ENCODE measurements at places on chromosomes 1 and 21.

DNA sequence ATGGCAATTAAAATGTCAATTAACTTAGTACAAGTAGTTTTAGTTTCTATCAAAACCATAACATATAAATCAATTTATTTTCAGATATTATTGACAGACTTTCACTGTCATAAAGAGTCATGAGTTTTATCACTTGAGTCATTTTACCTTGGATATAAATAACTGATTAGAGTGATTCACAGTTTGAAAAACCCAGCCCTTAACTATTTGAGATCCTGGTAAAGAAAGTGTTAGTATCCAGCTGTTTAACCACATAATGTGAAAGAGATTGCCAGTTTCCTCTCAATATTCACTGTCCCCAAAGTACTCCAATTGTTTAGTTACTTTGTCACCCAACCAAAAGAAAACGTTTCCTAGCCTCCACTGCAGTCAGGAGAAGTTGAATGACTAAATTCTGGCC lies 91.3 kb downstream of the UCHL5 start:
- DNase-seq = no peak

- no peak for DNase-seq
Measured at GRCh38 chr1:17632541-17633184, 93.2 kb downstream of the ARHGEF10L start.

DNA sequence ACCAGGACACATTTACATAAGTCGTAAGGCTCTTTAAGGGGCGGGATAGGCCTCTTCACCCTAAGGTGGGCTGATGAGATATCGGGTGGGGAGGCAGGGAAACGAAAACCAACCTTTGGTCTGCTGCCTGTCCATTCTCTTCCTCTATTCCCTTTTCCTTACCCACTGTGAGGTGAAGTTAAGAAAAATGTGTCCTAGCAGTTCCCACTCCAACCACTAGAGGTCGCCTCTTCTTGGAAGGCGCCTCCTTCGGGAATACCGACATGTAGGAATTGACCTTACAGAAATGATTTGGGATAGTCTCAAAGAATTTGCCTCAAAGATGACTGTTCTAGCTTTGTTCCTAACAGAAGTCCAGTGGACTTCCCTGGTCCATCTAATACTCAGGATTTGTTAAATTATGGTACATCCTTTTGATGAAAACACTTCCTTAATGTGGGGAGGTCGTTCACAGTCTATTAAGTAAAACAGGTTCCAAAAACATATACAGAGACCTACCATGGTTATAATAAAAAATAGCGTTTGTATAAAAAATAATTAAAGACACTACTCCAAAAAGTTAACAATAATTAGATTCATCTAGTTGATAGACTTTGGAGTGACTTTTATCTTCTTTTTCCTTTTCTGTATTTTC lies 14.1 kb downstream of the AZIN2 start:
- DNase-seq = peak; percentile 83

DNA sequence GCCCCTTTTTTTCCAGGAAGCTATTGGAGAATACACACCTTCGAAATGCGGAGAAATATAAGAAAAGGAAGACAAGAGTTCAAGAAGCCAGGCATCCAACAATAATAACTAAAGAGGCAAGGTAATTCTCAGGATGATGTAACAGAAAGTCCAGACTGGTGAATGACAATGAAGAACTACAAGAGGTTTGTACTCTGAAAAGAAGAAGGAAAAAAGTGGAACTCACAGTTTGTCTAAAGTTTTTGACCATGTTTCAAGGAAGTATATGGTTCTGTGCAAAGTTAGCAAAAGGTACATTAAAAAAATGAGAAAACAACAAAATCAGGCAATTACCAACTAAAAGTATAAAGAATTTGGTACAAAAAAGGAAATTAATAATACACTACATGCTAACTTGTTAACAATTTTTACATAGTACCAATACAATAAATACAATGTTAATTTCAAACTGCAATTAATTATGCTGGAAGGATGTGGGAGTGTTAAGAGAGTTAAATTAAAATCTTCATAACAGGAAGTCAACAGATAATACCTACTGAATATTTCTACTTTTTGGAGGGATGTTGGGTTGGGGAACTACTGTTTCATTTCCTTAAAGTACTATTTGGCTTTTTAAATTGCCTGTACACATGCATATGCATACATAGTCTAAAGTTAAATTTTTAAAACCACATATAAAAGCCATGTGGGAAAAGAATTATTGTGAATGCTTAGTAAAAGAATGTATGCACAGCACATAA lies 12.9 kb upstream of the CD55 start:
- DNase-seq = no peak

- DNase-seq = no peak
Measured at GRCh38 chr1:186009039-186009737, 275.0 kb downstream of the HMCN1 start.

- DNase-seq = peak; percentile 63
Measured at GRCh38 chr1:35559317-35559944, 1.8 kb downstream of the NCDN start.

All from head of caudate nucleus (tissue), 42 donors.